ENCODE measurements at places on chromosomes 2 and 18.
A peak's percentile ranks its signal among the peaks of the same experiment; 100 is the strongest.

- DNase-seq: no peak
Measured at GRCh38 chr2:145203891-145204290, 684.0 kb upstream of the ZEB2 start.

GRCh38 chr18:76889091-76889699, 66.8 kb downstream of the ZNF236 start:
- no peak for DNase-seq

- no peak for DNase-seq
Measured at GRCh38 chr2:71463342-71463654, 9.9 kb downstream of the DYSF start.

GRCh38 chr2:11574176-11575046, 40.6 kb downstream of the GREB1 start:
- DNase-seq: no peak

DNA sequence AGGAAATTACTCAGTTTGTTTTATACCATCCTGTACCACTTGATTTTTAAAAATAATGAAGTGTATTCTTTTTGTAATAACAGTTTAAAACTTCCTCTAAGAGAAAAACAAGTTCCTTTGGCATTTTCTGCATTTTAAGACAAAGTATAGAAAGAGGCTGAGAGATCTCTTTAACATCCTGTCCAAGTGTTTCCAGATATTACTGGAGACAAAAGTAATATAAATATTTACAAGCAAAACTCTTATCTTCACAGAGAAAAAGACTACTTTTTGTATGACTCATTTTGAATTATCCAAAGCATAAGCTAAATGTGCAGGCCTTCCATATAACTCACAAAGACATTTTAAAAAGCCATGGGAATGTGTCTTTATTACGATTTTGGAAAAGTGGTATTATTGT, 221.1 kb downstream of the RDH14 start:
- no peak for DNase-seq

DNA sequence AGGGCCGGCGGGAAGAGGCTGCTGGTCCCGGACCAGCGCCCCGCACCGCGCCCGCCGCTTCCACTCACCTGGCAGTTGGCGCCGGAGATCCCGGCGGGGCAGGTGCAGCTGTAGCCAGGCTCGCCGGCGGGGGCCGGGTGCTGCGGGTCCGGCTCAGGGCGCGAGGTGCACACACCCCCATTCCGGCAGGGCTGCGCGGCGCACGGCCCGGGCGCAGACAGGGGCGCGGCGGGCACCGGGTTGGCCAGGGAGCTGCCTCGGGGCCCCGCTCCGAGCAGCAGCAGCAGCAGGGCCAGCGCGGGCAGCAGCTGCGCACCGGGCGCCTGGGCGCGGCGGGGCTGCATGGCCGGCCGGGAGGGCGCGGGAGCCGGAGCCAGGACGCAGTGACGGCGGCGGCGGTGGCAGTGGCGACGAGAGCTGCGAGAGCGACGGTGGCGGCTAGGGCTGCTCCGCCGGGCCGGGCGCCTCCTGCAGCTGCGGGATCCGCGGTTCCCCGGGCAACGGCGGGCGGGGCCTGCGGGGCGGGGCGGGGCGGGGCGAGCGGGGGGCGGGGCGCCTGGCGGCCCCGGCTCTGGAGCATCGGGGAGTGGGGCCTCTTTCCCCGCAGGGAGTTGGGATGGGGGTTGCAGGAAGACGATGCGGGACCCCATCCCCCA, at the start of gene DNER:
DNER (minus strand) TSS at position 476 of the 656 bp plus-strand sequence; CDS start at position 344, 132 bp downstream.
- DNase-seq: peak; percentile 80

DNA sequence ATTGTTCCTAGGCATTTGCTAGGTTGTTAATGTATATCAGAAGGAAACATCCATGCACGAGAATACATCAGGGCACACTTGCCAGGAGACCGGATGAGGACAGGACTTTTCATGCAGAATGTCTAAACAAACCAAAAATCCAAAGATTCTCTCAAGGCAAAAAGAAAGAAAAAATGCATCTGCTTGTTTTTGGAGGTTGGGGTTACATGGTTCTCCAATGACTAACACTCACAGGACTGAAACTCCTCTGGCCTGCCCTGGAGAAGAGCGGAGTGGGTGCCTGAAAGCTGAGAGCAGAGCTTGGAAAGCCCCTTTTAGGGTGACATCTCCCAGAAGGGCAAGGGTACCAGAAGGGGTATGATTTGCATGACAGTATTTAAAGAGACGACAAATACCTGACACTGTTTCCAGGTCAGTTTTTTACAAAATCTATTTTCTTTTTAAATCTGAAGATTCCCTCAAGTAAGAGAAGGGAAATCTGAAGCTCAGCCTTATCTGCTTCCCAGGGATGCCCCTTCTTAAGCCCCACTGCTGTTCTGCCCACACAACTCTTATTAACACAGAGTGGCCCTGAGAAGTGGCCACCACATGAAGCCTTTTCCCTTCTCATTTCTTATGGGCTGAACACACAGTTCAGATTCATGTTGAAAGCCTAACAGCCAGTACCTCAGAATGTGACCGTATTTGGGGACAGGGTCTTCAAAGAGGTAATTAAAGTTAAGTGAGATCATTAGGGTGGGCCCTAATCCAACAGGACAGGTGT, 216.4 kb downstream of the STK39 start:
- DNase-seq: no peak

GRCh38 chr2:38158378-38159118, 82.6 kb upstream of the CYP1B1 start:
- no peak for DNase-seq

DNA sequence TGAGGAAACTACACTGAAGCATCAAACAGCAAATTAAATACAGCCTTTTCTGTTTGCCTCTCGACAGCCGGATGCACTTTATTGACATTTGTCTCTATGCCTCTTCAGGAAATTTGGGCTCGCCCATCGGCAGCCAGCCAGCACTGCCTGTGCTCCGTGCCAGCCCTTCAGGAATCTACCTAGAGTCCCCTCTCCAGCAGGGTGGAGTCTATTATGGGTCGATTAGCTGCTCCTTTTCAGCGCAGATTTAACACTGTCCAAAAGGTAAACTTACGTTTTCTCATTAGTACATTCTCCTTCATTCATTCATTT, 91.5 kb downstream of the MYCN start:
- no peak for DNase-seq

DNA sequence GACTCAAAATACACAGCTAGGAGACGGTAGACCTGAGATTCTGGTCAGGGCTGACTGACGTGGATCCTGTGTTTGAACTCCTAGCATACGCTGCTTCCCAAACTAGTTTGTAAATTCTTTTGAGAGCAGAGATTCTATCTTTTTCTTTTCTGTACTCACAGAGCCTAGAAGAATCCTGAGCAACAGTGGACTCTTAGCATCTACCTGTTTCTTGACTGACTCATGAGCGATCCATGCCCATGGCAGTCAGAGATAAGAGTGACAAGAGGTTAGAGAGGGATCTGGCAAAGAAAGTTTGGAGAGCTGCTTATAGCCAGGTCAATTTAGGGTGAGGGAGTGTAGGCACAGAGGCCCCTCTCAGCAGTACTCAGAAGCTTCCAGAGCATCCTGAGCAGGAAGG, 41.1 kb upstream of the PPP1CB start:
- DNase-seq: no peak

DNA sequence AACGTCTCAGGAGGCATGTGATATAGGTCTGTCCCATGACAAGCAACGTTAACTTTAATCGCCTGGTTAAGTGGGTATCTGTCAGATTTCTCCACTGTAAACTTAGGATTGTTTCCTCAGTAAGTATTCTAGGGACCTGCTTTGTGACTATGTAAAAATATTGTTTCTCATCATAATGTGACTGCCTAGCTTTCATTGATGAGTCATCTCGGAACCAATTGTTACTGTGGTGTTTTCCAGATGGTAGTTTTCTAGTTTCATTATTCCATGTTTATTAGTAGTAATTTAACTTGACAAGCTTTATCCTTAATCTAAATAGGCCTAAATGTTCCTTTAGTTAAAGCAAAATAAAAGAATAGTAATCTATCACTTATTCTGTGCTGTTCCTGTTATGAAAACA, 28.2 kb upstream of the GATA6 start:
- DNase-seq: no peak

- DNase-seq: no peak
Measured at GRCh38 chr18:51251625-51252024, 54.1 kb upstream of the MEX3C start.

GRCh38 chr2:67686254-67686653, 289.1 kb downstream of the ETAA1 start:
- no peak for DNase-seq

DNA sequence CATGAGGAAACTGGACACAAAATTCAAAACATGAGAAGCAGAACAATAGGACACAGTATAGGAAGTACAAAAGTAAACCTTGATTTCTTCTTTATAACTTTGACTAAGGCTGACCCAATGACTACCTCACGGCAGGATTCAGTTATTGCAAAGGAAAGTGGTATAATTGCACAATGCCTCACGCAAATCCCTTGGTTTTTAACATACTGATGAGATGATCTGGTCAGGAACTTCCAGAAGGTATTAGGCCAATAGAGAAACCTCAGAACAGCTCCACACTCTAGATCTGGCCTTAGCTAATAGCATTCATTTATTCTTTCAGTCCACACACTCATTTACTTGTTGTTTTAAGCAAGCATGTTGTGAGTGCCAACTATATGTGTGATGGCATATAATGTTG, 1526.9 kb upstream of the ACVR2A start:
- no peak for DNase-seq

DNA sequence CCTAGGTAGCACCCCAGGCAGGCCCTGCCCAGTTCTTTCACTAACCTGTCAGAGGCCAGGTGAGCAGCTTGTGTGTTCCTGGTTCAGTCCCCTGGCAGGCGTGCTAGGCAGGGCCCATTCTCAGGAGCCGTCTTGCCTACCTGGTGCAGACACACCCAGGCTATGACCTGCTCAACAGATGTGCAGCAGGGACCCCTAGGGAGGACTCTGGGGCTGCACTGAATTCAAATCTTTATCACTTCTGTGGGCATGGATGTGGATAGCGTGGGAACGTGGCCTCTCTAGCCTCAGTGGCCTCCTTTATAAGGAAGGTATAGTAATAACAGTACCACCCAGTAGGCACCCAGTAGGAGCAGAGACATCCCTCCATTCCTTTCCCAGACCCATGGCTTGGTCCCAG, 48.4 kb downstream of the PLEKHB2 start:
- no peak for DNase-seq

- DNase-seq: no peak
Measured at GRCh38 chr2:143617803-143618415, 488.7 kb downstream of the ARHGAP15 start.

Measured in HEK293T (cell line).